ENCODE measurements at places on chromosomes 5 and 9.

DNA sequence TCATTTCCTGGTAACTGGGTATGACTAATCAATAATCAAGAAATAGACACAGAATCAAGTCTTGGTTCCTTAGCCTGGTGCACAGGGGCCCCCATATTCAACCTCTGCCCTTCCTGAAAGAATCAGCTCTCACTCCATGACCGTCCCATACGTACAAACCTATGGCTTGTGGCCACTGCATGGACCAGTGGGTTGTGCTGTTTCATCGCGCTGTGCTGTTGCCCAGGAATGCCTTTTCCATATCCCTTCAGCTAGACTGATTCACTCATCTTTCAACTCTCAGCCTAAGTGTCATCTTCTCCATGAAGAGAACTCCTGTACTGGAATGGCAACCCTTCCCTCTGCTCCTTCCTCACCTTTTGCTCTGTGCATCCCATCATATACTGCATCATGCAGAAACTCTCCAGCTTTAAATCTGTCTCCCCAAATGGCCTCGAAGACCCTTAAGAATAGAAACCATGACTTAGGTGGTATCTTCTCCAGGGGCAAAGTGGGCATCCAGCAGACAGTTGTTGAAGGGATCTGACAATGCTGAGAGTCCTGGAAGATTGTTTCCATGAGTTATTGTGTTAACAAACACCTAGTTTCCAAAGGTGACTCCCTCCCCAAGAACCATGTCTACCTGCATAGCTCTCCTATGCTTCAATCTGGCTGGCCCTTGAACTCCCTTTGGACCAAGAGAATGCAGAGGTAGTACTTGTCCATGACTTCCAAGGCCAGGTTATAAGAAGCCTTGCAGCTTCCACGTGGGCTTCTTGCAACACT, 180.8 kb downstream of the ACTL7B start:
- no peak for DNase-seq

DNA sequence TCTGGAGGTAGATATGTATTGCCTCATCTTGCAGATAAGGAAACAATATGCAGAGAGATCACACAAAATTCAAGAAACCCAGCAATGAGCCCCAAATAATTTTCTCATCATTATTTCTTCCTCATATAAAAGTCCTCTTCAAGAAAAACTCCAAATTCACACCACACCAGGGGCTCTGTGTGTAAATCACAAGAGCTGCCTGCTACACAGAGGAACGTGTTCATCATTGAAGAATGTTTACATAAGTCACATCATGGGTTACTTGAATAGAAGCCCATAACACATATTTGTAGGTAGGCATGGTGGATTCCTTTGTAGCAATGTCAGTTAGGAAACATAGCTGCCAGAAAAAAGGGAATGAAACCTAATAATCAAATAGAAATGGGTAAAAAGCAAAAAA, 308.1 kb upstream of the TLE4 start:
- DNase-seq: no peak

DNA sequence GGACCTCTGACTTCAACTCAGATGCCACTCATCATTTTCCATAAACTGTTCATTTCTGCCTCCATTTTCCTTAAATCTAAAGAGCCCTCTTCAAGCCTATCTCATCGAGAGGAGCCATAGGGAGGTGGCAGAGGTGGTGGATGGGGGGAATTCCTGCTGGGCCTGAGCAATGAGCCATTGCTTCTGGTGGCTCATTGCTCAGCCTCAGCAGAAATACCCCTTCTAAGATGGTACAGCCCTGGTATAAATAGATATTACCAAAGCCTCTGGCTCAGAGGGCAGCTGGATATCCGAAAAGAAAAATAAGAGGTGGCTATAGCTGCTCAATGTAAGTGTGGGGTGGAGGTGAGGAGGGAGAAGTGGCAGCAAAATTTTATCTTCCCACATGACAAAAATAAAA, 313.5 kb downstream of the CAAP1 start:
- no peak for DNase-seq

GRCh38 chr9:92503156-92503555, 20.9 kb upstream of the ASPN start:
- DNase-seq: no peak

DNA sequence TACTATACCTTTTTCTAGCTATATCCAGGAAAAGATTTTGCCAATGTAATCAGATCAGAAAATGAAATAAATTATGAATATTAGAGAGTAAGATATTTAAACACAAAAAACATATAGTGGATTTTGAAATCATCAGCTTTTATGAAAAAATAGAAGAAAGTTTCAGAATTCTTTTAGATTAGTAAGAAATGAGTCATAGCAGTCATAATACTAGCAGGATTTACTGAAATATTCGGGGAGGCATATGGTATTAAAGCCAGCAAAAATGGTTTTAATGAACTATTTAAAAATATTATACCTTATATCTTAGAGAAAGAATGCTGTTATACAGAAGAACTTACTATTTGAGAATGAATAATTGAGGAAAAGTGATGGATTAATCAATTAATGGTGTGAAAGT, 303.6 kb upstream of the NUDT12 start:
- DNase-seq: no peak

DNA sequence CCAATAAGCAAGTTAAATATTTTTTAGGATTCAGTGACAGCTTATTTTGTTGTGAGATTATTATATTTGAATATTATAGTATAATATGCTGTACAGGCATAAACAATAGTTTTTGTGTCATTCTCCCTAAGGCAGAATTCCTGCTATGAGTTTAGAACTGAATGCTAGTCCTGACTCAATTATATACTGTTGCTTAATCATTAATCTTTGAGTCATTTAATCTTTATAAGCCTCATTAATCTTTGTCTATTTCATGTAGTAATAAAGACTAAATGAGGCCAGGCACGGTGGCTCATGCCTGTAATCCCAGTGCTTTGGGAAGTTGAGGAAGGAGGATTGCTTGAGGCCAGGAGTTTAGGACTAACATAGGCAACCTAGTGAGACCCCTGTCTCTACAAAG, 3.6 kb upstream of the DCP2 start:
- no peak for DNase-seq

DNA sequence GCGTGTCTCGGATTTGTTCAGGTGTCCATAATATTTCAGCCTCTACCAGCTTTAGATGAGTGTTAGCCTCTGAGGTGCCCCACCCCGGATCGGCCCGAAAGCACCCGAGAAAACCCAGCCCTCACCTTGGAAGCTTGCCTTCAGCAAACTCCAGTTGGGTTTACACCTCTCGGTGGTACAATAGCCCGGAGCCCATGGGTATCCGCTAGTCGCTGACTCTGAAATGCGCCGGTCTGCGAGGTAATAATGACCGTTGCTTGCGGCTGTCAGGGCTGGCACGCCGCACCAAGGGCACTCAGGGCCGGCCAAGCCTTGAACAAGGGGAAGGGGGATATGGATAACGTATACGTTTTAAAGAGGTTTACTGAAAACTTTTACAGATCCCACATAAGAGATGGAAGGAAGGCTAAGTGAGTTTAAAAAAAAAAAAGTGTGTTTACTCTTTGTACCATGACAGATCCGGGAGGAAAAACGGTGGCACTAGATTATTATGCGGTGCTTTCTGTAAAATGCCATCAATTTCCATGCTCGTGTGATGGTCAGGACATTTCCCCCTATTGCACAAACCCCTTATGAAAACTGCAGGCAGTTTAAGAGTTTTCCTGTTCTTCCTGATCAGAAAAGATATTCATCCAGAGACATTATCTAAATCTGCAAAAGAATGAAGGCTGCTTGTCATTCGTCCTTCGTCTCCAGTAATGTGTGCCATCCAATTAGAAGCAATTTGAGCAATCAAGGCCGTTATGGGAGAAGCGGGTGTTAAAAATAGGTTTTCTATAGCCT, 124.2 kb downstream of the TMEM161B start:
- no peak for DNase-seq

GRCh38 chr9:764986-765385, 76.5 kb upstream of the DMRT1 start:
- DNase-seq: no peak

DNA sequence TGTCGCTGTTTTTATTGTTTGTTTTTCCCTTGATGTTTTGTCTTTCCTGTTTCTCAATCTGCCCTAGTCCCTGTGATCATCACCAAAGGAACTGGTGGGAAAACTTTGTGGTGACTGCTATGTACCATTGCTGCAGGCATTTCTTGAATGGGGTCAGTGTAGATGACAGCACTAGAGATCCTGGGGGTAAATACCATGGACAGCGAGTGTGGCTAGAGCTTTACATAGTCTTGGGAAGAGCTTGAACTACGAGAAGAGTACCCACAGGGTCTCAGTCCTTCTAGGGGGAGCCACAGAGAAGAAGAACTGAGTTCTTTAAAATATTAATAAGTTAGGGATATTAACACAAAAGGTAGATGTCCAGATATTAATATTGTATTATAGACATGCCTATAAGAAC, 138.8 kb downstream of the PAM start:
- DNase-seq: no peak

DNA sequence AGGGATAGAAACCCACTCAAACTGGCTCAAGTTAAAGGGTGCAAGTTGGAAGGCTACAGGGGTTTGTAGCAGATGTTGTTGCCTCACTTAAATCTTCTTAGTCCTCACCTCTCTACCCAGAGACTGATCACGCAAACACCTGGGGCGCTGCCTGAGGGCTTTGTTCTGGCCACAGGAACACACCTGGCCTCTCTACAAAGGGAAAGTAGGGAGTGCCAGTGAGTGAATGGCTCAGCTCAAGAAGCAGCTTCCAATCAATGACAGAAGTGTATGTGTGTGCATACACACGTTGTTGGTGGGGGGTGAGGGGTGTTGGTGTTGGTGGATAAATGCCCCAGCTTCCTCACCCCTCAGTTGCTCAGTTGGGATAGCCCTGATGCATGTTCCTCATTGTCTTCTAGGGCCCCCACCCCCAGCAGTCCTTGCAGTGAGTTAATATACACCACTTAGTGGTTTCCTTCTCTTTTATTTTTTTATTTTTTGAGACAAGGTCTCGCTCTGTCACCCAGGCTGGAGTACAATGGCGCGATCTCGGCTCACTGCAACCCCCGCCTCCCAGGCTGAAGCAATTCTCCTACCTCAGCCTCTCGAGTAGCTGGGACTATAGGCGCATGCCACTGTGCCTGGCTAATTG, 30.6 kb upstream of the CTNNA1 start:
- no peak for DNase-seq

GRCh38 chr5:146205499-146206202, 2.2 kb downstream of the RBM27 start:
- DNase-seq: no peak

- DNase-seq: no peak
These were observed 6.1 kb downstream of the SH3GLB2 start for GRCh38 chr9:129022037-129022436.

DNA sequence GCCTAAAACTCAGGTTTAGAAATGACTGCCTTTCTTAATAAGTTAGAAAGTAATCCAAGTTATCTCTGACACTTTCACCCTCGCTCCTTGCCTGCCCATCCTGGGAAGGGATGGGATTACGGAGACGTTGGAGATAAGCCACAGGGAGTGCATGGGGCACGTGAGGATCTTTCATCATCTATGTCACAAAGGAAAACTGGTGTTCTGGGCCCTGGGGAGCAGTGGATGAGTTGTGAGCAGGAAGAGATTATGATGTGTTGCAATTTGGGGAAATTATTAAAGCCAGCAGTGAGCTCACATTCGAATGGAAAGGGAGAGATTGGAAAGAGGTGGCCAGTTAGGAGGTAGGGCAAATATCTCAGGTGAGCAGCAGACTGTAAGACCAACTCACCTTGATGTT, 12.8 kb downstream of the AFAP1L1 start:
- no peak for DNase-seq

- no peak for DNase-seq
These were observed 506.0 kb downstream of the HTR1A start for GRCh38 chr5:63456279-63456678.

GRCh38 chr5:45335978-45336377, 360.2 kb downstream of the HCN1 start:
- DNase-seq: no peak

DNA sequence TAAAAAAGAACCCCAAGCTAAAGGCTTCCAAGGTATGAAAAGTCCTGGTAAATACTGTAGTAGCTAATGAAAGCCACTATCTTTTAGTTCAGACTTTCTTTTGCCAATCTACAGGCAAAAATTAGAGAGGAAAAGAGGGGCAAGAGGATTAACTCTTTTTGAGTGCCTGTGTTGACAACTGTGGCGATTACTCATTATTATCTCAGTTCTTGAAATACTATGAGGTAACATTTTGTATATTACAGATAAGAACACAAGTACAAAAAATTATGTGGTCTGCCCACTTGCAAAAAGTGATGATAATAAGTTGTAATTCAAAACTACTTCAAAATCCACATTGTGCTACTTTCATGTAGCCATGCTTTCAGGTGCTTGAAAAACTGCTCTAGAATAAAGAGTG, 144.0 kb downstream of the DTWD2 start:
- no peak for DNase-seq

GRCh38 chr5:107855171-107855570, 184.4 kb upstream of the EFNA5 start:
- no peak for DNase-seq

- peak; percentile 14 for DNase-seq
These were observed 319.4 kb downstream of the TLR4 start for GRCh38 chr9:118023644-118024043.

DNA sequence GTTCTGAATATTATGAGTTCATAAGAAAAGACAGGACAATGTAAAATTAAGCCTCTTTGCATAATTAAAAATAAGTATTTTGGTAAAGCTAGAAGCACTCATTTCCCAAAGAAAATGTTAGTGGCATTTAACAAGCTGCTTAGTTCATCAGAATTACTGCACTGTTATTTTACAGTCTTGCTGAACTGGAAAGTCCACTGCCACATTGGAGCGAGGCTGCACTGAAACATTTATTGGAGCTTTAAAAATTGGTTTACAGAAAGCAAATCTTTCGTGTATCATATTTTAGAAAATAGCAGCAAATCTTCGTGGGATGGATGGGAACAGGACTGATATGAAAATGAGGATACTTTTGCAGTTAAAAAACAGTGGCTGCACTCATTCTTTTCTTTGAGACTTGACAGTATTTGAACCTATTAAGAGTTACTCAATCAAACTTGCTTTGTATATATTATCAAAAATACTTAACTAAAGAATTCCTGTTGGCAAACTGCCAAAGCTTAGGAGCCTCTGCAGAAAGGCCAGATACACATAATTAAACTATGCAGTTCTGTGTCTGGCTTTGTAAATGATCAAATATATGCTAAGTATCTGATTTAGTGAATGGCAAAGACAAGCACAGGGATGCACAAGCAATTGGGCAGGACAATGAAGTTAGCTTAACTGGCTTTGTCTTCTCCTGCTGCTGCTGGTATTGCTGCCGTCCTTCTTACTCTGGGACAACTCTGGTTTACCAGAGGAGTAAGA, 16.5 kb upstream of the FBXL7 start:
- DNase-seq: no peak

GRCh38 chr9:102642651-102643050, 352.5 kb upstream of the CYLC2 start:
- no peak for DNase-seq

All from NCI-H2171 (cell line).